ENCODE measurements at places on chromosomes 11 and 22.

DNA sequence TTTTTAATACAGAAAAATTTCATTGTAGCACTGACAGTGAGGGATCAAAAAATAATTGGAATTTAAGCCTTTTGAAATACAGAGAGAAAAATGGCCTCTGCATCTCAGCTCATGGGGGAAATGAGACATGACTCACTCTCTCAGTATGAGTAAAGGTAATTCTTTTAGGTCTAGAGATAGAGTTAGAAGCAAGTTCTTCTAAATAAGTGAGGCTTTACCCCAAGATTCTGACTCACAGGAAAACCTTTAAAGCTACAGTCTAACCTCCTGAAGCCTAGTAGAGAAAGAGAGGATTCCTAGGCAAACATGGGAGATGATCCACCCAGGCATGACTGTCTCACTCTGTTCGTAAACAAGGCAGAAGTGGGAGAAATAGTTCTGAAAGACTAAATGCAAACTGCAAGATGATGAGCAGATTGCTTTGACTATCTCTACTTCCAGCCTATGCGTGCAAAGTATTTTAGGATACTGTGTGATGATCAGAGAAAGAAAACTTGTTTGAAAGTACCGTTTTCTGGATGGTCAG is 1003.3 kb upstream of the CCDC90B start:
- peak; percentile 32 for DNase-seq

GRCh38 chr22:44437216-44438055 is 60.6 kb downstream of the RTL6 start:
- peak; percentile 18 for DNase-seq

DNA sequence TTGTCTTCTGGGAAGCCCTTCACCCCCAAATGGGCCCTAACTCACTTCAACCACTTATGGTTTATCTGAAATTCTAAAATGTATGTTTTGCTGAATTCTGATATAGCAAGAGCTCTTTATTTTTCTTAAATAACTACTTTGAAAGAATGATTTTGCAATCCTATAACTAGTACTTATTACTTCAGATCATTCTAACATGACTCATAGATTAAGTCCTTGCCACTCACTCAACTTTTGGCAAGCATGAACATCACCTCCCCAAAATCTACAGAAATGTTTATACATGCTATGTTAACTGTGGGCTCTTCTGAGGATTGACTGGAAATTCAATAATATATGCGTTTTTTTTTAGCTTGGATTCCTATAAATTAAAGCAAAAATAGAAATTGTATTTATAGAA is 367.4 kb upstream of the FAT3 start:
- DNase-seq: peak; percentile 30

GRCh38 chr11:3037040-3037944 is 19.9 kb downstream of the CARS1 start:
- DNase-seq: peak; percentile 68

DNA sequence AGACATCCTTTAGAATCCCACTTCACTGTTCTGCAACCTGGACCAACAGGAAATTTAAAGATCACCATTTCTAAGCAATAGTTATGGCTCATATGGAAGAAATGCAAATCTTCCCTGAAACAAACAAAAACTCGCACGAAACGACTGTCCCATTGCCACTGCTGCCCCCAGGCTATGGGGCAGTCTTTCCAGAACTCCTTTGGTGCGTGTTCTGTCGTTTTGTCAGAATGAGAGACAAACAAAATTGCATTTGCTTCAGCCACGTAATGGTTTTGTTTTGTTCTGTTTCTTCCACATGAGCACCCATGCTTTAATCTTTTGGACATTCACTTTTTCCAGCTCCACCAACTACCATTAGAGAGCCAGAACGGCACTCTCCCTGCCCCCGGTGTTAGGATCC is 10.8 kb upstream of the FBLN1 start:
- DNase-seq: no peak

DNA sequence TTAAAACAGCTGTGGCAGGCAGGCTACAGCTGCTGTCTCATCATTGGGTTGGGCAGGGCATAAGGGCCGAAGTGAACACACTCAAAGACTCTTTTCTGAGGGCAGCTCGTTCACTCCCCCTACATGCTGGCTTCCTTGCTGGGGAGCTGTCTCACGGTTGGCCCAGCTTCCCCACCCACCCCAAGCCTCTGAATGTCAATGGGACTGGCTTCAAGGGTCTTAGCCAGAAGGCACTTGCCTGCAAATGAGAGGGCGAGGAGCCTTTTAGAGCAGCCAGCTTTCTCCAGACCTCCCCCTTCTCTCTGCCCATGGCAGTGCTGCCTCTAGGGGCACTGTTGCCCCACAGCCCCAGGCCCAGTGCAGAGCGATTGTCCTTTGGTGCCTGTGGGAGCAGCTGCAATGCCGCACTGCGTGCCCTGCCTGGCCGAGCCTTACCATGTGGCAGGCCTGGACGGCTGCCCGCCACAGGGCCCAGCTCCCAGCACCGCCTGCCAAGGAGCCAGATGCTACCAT is 94.7 kb upstream of the RASSF10 start:
- DNase-seq: peak; percentile 90

DNA sequence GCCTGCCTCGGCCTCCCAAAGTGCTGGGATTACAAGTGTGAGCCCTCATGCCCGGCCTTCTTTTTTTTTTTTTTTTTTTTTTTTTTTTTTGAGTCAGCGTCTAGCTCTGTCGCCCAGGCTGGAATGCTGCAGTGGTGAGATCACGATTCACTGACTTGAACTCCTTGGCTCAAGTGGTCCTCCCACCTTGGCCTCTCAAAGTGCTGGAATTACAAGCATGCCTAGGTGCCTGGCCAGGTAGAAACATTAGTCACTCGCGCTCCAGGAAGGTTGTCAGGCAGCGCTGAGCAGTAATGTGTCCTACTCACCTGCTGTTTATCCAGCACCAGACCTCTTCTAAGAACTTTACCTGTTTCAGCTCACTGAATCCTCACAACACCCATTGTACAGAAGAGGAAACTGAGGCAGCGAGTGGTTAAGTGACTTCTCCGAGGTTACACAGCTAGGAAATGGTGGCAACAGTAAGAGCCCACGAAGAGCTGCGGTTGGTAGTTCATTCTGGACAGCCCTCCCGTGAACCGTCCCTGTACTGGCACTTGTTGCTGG is 496 bp upstream of the CST6 start:
- DNase-seq: peak; percentile 67

- DNase-seq: peak; percentile 8
Observed at GRCh38 chr11:27118371-27118770, 77.8 kb downstream of the BBOX1 start.

GRCh38 chr11:17915500-17916143 is 97.2 kb downstream of the SERGEF start:
- no peak for DNase-seq

- no peak for DNase-seq
Observed at GRCh38 chr11:65060913-65061408, 2.6 kb upstream of the NAALADL1 start.

GRCh38 chr11:104763930-104764709 is 134.1 kb downstream of the CASP12 start:
- DNase-seq: no peak

DNA sequence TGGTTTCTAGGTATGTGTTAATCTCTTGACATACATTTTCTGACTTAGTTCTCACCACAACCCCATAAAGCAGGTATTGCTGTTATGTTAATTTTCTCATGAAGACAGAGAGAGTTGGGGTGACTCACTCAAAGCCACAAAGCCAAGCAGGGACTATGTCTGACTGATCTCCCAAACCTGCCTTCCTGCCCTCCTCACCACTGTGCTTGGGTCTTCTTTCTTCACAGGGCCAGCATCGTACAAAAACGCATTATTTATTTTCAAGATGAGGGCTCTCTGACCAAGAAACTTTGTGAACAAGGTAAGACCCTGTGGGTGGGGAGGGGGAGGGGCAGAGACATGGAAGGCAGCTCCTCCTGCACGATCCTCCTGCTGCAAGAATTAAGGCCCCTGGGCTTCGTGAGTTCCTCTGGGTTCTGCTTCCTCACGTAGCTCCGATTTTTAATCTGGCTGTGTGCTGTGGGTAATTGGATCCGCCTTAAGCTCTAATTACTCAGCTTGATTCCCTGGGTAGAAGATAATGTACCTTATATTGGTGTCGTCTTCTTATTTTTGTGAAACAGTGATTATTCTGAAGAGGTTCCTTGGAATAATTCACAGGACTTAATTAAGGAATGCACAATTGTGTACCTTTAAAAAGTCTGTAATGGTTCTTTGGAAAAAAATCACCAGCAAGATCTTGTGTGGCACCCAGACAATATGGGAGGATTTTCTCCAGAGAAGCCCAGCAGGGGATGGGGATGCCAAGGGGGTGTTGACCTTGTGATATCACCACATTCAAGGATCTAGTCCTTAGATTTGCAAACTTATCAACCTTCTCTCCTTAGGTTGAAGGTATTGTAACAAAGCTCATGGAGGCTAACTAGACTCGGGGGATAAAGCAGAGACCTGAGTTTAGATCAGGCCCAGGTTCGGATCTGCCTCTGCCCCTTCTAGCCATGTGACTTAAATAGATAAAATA is 112.9 kb downstream of the SPON1 start:
- DNase-seq: peak; percentile 54

DNA sequence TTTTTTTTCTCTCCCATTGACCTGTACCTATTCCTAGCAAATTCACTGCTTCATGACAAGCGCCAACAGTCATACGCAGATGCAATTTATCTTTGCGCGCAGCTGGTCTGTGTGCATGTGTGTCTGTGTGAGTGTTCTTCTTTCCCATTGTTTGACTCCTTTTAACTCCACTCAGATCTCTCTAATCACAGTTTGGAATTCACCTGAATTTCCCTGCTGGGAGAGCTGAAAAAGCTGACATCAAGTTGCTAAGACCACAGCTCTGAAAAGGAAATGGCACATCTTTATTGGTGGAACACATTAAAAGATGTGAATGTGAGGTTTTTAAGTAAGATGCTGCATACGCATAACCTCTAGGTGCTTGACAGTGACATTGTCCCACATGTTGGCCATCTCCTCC is 187.4 kb upstream of the MTMR2 start:
- no peak for DNase-seq

DNA sequence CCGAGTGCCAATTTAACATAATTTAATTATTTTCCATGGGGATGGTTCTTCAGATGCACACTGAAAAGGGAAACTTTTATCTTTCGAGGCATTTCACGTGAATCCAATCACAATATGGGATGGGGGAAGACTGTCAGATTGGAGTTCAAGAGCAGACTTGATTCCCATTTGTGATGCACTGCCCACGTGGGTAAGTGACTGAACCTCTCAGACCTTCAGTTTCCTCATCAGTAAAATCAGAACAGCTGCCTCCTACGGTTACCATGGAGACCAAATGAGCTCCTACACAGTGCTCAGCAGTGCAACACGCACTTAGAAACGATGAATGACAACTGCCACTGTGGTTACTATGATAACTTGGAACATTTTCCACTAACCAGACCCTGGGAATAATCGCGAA is 21.7 kb downstream of the KIAA0930 start:
- peak; percentile 38 for DNase-seq

DNA sequence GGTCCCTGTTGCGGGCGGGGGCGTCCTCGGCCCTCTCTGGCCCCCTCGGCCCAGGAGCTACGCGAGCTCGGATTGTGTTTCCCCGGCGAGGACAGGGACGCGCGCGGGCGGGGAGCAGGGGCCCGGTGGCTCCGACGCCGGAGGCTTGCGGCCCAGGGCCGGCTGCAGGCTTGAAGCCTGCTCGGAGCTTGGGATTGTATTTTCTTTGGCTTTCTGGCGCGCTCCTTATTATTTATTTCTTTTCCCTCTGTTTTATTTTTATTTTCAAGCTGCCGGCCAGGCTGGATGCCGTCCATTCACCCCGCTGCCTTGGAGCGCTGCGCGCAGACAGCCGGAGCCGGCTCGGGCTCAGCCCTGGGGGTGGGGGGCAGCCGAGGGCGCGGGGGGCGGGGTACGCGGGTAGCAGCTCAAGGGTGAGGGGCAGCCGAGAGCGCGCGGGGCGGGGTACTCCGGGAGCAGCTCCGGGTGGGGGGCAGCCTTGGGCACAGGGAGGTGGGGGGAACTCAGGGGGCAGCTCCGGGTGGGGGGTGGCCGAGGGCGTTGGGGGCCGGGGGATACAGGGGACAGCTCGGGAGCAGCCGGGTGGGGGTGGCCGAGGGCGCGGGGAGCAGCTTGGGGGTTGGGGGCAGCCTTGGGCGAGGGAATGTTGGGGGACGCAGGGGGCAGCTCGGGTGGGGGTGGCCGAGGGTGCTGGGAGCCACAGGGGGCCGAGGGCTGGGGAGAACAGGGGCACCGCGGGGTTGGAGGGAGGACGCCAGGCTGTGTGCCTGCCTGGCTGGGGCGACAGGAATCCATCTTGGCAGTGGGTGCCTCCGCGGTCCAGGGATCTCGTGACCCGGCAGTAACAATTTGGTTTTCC is 42.7 kb downstream of the KCNJ1 start:
- no peak for DNase-seq

GRCh38 chr11:103936059-103936458 is 100.4 kb upstream of the DDI1 start:
- DNase-seq: peak; percentile 44

Data from AG10803 (cell line).